ENCODE measurements at places on chromosomes 12 and 14.

DNA sequence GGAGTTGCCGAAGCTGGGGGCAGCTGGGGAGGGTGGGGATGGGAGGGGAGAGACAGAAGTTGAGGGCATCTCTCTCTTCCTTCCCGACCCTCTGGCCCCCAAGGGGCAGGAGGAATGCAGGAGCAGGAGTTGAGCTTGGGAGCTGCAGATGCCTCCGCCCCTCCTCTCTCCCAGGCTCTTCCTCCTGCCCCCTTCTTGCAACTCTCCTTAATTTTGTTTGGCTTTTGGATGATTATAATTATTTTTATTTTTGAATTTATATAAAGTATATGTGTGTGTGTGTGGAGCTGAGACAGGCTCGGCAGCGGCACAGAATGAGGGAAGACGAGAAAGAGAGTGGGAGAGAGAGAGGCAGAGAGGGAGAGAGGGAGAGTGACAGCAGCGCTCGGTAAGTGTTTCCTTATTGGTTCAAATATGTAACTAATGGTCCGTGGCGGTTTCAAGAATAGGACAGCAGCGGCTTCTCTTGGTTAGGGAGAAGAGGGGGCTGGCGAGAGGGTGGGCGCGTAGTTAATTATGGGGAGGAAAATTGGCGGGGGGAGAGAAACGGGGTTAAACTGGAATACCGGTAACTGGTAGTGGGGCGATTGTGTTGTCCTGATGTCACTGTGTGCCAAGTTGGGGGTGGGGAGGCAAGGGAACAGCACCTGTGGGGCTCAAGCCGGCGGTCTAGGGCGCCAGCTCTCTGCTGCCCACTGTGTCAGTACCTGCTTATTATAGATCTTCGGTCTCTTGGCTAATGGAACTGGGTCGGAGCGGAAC is 8.4 kb downstream of the HOXC8 start:
- DNase-seq: no peak

DNA sequence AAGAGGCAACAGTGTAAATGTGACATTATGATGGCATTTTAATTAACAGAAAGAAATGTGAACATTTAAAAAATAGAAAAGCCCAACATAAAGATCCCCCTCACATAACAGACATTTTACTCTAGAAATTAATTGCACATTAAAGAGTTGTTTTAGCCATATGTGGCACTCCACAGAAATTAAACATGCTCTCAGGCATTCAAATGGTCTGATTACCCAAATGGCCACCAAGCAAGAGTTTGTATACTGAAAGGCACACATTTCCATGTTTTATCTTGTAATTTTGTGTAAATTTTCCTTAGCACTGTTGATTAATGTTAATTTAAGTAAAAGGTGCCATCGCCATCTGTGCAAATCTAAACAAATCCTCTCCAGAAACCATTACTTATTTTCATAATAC is 43.5 kb downstream of the GTF2A1 start:
- no peak for DNase-seq

DNA sequence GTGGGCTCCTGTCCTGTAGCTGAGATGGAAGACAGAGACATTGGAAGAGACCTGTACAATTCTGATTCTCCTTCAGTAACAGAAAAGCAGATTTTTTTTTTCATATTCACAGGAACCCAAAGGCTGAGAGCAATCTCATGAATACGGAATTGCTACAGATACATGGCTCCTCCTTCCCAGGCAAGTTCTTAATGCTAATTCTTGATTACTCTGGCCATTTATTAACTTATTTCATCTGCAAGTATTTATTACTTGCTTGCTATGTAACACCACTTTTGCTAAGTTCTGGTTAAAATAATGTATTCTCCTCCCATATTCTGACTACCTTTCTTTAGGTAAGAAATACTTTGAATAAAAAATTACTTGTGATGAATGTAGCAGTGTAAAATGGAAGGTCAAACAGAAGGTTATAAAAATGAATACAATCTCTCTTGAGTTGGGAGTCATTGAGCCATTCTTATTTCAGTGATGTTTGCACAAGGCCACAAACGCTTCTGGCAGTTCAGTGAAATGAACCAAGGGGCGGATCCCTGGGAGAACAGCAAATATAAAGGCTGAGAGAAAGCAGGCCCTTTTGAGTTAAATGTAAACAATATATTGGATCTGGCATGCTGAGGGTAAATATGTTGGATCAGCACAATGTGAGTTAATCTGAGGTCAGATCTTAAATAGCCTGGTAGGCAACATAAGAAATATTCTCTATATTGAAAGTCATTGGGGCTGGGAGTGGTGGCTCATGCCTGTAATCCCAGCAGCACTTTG is 37.6 kb downstream of the MUCL1 start:
- no peak for DNase-seq

GRCh38 chr12:26188127-26188526 is 7.2 kb upstream of the SSPN start:
- DNase-seq: no peak

- DNase-seq: no peak
Observed at GRCh38 chr14:54489318-54489683, 521 bp upstream of the GMFB start.

- DNase-seq: peak; percentile 71
Observed at GRCh38 chr12:127145929-127146789, 1120.8 kb upstream of the TMEM132C start.

- DNase-seq: peak; percentile 42
Observed at GRCh38 chr14:61438860-61439765, 117.7 kb downstream of the PRKCH start.

DNA sequence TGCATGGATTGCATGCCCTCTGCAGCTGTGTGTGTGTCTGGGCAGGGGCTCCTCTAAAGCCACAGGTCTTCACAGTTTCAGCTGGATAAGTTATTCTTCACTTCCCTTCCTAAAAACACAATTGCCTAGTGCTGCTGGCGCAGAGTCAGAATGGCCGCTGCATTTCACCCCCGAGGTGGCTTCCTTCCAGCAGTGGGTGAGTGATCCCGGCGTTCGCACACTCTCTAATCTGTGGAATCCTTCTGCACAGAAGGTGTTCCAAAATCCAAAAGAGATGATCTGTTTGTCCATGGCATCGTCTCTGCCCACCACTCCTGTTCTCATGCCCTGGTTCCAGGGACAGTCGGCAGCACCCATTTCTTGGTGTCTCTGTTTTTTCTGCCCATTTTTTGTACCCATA is 340.7 kb downstream of the DPF3 start:
- no peak for DNase-seq
